ENCODE measurements at places on chromosomes 4 and X.

GRCh38 chr4:76178296-76178695 lies 30.1 kb upstream of the NUP54 start:
- DNase-seq, result no peak

GRCh38 chrX:151873096-151873495 lies 39.6 kb upstream of the MAGEA4 start:
- DNase-seq, result no peak

GRCh38 chr4:68576272-68577125 lies at the start of gene UGT2B17:
UGT2B17 (minus strand) TSS chr4:68576322; CDS start chr4:68568484, 7,838 bp downstream.
- no peak for DNase-seq

DNA sequence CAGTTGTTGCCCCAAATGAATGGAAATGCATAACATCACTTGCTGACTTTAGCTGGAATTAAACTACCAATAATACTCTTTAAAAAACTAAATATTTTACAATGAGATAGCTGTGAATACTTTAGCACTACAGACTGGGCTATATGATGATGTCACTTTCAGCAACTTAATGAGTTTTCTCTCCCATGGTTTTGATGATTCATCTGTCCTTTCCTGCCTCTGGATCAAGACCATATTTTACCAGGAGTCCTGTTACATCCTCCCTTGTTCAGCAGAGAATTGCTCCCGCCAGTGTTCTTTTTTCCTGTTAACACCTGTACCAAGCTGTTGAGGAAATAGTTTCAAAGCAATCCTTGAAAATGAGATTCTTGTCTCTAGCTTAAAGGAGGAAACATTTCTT lies 543.0 kb downstream of the SPRY1 start:
- no peak for DNase-seq

DNA sequence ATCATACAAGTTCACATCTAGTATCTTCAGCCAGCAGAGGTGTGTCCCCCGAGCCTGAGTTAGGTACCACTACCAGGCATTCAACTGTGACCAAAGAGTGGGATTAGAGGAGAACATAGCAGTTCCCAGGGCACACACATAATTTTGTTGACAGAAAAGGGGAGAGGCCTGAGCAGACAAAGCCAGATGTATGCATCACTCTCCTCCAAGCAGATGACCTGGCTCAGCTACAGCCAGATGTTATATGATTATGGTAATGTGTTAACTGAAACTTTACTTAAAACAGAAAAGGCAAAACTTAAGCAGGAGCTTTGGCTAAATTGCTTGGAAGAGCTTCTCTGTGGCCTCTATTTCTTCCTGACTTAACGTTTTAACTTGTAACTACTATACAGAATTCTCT lies 88.9 kb downstream of the CC2D2A start:
- no peak for DNase-seq

GRCh38 chr4:166527500-166527899 lies 654.5 kb downstream of the TLL1 start:
- DNase-seq, result no peak

GRCh38 chrX:86322913-86323312 lies 174.7 kb downstream of the DACH2 start:
- no peak for DNase-seq

- DNase-seq, result no peak
These were observed 103.4 kb upstream of the TEX13A start for GRCh38 chrX:105323928-105324327.
